ENCODE measurements at places on chromosomes 2 and 18. TPM values are rescaled to one million over a fixed set of nuclear protein-coding genes. Genes with fewer than 3 reads are reported as not detected.

SERPINB13 gene
- 0.08 TPM for polyA plus RNA-seq

DNA sequence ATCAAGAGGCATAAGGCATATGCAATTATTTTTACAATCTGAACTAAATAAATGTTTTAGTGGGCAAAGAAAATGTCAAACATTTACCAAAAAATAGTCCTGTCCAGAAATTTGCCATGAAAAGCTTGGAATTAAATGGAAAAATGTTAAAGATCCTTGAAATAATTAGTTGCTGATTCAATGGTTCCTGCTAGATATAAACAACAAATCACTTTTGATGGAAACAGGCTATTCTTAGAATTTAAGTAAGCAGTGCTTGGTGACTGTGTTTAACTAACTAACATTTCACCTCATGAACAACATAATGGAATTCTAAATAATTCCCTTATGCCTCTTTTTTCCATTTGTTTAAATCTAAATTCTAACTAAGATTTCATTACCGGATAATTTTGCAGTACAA, 3.9 kb downstream of the RND3 start:
- no peak for DNase-seq

DNA sequence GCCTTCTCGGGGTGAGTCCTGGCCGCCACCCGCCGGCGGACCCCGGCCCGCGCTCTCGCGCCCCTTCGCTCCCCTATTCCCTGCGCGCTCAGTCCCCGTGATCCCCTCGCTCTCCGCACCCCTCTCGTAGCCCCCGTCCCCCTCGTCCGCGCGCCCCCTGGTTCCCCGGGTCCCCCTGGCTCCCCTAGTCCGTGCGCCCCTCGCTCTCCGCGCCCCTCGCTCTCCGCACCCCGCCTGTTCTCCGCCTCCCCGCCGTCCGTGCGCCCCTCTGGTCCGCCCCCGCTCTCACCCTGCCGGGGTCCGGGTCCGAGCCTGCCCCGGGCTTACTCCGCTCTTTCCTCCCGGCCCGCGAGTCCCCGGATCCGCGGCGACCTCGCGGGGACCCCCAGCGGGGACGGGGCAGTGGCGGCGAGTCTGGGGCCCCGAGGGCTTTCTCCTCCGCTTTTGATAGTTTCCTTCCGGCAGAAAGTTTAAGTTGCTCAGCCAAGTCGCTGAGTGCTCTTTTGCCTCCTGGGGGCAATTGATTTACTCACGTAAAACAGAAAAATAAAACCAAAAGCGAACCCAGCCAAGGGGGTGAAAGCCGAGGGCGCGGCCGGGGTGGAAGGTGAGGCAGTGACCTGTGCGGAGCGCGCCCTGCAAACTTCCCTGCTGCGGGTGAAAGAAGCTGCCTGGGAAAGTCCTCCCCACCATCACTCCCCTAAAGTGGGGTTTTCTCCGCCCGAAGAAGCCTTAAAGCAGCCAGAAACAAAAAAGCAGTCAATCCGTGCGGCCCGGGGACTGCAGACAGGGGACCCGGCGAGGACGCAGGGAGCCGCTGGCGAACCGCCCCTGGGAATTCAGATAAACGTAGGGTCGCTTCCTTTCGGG, 568 bp downstream of the RAB31 start:
- DNase-seq, result no peak

DNA sequence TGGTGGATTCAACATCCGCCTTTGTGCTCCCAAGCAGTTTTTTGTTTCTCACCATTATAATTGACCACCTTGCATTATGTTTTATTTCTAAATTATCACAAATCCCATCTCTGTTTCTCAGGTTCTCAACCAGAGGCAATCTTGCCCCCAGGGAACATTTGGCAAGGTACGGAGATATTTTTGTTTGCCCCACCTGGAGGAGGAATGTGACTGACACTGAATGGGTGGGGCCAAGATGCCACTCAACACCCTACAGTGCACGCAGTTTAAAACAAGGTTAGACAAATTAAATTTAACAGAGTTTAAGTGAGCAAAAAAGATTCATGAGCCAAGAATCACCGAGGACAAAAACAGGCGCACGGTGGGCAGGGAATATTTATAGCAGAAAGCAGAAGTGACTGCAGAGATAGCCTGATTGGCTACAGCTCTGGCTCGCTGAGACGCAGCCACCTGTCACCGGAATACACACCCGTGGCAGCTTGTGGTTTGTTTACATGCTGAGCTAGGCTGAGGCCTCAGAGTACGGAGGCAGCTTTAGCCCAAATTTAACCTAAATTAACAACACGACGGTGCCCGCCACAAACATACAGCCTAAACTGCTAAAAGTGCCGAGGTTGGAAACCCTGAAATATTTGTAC, 150.0 kb upstream of the ALKAL2 start:
- DNase-seq, result no peak

DNA sequence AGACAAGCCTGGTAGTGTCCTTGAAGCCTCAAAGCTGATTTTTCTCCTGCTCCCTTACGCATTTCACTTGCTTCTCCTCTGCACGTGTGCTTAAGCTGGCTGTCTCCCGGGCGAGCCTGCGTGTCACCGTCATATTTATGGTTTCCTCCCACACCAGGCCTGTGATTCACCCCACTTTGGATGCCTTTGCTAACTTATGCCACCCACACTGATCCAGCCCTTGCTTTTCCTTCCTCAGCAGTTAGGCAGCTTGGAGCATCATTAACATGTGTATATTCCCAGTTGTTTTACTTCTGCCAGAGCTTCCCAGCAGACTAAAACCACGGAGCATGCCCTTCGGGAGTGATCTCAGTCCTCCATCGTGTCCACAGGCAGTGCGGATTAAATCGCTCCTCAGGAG, 2.2 kb downstream of the ST3GAL5 start:
- DNase-seq, result no peak

DNA sequence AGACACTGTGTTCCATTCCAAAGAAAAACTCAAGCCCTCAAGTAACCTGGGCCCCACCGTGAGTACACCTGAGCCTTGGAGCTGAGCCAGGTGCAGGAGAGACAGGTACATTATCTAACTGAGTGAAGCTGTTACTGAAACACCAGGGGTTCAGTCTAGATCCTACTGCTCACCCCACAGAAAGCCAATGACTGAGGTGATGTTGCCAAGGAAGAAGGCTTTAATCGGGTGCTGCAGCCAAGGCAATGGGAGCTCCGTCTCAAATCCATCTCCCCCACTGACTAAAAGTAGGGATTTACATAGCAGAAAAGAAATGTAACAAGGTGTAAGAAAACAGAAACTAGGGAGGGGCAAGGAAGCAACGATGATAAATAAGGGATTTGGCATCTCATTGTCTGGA, 15.2 kb upstream of the SLC14A1 start:
- no peak for DNase-seq

DNA sequence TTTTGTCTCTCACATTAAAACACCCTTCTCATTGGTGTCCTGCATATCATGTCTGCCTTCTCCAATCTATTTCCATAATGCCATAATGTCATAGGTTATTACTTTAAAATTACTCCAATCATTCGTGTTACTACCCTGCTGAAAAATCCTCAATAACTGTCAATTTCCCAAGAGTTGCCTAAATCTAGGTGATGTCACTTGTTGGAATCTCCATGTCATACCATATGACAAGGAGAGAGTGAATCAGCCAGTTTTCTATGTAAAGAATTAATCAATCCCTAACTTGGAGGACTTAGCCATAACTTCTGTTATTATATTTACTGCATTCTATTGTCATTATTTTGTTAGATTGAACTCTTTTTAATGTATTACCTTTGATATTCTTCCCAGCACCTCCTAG, 62.5 kb downstream of the PHLPP1 start:
- no peak for DNase-seq

- DNase-seq, result no peak
Measured at GRCh38 chr2:161059388-161059787, 100.8 kb upstream of the TANK start.

DNA sequence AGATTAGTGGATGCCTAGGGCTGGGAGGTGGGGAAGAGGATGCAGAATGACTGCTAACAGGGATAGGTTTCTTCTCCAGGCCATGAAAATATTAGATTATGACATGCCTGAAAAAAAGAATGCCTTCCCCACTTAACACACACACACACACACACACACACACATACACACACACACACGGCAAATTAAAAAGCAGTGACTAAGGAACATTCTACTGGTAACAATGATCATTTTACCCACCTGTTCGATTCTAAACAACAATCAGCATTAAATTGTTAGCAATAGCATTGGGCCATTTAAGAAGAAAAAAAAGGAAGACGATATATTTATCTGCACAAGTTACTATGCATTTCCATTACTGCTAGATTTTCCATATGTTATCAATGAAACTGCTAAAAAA, 10.8 kb downstream of the CACNB4 start:
- DNase-seq, result no peak

DNA sequence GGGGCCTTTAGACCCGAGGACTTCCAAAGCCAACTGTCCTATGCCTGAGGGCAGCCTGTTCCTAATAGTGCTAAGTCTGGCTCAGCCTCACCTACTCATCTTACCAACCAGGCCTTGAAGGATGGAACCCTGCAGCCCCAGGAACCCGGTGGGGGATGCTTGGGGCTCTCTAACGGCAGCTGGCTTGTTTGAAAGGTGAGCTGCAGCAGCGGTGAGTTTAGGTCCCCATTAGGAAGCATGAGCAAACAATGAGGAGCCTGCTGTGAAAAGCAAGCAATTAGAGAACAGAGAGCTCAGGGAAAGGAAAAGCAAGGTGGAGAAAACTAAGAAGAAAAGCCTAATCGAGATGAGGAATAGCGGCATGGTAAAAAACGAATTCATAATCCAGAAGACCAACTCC, 39.9 kb downstream of the SP110 start:
- DNase-seq, result no peak

DNA sequence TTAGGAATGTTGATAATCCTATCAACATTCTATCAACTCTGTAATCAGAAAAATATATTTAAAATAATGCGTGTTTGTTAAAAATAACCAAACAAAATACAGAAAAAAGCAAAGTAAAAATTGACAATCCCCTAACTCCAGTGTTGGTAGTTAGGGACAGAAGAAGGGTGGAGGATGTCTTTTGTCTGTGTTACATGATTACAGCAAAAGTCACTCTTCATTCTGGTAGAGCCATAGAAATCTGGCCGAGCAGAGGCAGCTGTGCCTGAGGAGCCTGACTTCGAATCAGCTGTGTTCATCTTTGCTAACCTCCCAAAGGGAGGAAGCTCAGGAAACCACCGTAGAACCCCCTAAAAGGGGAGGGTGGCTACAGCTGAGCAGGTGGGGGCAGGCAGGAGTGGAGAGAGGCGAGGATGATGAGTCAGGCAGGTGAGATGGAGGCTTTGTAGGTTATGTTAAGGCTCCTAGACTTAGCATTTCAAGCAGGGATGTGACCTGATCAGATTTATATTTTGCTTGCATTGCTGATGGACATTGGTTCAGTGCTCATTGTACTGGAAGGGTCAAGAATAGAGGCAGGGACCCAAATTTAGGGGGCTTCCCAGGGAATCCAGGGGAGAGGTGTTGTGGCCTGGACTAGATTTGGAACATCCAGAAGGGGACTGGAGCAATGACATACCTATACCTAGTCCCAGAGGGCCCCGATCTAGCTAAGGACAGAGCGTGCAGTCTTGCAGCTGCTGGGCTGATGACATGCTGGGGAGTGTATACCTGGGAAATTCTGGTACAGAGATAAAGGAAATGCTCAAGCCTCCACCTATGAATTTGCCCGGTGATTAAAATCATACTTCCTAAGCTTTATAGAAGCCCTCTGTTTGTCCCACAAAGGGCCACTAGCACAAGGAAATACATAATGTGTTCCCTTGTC, 95.7 kb downstream of the NEDD4L start:
- no peak for DNase-seq

KRTCAP3 gene
- polyA plus RNA-seq, result 1.9 TPM

DNA sequence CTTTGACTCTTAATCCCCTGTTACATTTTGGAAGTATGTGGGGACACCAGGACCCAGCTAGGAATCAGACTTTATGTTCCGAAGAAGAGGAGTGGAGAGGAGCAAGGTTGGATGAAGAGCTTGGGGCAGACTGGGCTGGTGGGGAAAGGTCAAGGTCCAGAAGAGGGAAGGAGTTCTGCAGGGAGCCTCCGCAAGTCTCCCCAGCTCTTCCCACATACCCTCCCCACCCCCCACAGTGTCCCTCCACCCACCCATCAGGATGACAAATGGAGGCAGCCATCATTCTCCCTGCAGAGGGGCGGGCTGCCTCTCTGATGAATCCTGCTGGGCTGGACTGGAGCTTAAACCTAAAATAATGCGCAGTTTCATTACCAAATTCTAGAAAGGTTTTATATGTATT, 77.2 kb downstream of the ACKR3 start:
- no peak for DNase-seq

GAL3ST2 gene
- not detected for polyA plus RNA-seq

DNA sequence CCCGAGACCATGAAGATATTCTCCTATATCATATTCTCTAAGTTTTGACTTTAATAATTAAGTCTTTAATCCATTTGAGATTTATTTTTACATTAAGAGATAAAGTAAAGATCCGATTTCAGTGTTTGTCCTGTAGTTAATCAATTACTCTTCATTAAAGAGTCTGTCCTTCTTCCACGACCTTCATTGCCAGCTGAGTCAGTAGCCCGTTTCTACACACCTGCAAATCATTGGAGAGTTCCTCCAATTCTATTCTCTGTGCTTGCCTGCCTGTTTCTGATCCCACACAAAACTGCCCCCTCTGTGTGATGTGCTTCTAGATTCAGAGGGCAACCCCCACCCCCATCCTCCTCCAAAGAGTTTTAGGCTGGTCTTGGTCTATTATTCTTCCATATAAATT, 119.2 kb downstream of the KCNF1 start:
- DNase-seq, result no peak

- no peak for DNase-seq
Measured at GRCh38 chr18:6595666-6596065, 133.8 kb upstream of the ARHGAP28 start.

HOXD9 gene
- polyA plus RNA-seq, result 5.9 TPM

DNA sequence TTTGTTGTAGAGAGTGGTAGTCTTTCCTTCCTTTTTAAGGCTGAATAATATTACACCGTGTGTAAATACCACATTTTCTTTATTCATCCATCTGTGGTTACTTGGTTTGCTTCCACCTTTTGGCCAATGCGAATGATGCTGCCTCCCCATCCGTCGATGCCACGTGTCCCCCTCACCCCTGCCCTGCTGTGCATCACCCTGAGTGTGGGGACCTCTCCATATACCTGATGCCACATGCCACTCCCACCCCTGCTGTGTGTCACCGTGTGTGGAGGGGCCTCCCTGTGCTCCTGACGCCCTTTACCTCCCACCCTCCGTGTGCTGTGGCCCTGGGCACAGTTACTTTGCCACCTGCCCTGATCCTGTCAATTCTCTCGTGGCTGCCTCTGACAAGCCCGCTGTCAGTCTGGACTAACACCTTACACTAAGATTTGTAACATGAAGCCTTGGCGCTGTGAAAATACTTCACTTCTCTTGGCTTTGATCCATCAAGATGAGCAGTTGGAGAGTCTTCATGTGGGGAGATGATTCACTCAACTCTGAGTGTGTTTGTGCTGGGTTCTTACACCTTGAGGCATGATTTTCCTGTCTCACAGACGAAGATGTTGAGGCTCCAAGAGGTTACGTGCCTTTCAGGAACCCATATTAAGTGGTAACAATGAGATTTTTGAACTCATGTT, 234.0 kb downstream of the ZNF407 start:
- DNase-seq, result no peak

DNA sequence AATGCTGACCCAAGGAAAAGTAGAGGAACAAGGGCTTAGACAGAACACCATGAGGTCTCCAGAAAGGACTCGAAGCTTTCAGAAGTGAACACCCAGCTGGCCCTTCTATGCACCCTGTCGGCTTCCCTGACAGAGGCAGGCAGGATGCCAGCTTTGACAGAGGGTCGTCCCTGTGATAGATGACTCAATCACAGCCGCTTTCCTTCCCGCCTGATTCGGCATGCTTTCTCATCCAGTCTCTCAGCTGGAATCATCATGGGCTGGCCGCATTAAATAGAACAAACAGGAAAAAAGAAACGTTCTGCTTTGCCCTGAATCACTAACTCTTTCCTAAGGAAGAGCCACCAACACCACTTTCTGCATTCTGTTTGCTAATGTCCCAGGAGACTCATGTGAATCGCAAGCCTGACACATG, 140.3 kb upstream of the RAB12 start:
- DNase-seq, result peak; percentile 34

Data from muscle of arm (tissue), 14 donors.